ENCODE measurements at places on chromosomes 11 and 22.
A peak's percentile ranks its signal among the peaks of the same experiment; 100 is the strongest.

- no peak for DNase-seq
These were observed 54.2 kb downstream of the CLPB start for GRCh38 chr11:72380132-72380503.

GRCh38 chr11:64316672-64317324, 561 bp downstream of the TRMT112 start:
- DNase-seq = peak; percentile 52

DNA sequence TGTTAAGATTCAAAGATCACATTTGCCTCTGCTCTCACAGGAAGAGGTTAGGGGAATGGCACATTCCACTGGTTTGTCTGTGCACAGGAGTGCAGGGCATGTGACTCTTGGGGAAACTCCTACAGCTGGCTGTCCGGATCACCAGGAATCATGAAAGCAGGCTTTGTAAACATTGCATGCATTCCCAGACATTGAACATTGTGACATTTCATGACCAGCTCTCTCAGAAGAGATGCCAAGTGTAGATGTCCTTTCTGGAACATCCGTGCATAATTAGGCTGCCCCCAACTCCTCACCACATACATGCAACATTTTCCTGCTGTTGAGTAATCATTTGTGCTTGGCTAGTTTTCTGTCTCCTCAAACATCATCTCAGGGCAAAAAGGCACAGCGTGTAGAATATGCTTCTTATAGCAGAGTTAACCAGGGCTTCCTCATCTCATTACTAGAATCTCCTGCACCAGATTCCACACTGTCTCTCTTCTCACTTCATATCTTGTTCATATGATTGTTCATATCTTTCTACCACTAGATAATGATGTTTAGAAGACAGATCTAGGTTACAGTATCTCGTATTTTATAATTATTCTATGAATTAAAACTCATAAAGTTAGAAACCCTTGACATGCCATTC, 694.7 kb downstream of the NTM start:
- DNase-seq = no peak

- no peak for DNase-seq
These were observed 320.7 kb downstream of the LARGE1 start for GRCh38 chr22:33599596-33599995.

- DNase-seq = no peak
These were observed 34.1 kb downstream of the YPEL1 start for GRCh38 chr22:21701384-21701971.

- DNase-seq = no peak
These were observed 3.8 kb downstream of the ACY3 start for GRCh38 chr11:67646535-67647336.

DNA sequence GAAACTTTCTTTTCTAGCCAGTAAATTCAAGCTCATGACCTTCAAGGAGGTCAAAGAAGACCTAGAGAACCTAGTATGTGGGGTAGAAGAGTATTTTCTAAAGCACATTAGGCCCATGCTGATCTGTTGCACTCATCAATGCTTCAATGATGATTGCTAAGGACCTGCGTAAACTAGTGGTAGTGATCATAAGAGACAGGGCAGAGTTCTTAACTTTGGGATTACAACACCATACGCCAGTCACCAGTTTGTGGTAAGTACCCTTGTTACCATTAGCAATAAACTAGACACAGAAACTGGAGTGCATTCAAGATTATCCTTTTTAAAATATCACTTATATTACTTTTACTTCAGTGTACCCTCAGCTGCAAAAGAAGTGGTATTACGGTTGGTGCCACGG, 490.3 kb downstream of the BUD13 start:
- DNase-seq = no peak

- DNase-seq = peak; percentile 25
These were observed 192.9 kb downstream of the INSC start for GRCh38 chr11:15307619-15308024.

- no peak for DNase-seq
These were observed 14.0 kb upstream of the NRGN start for GRCh38 chr11:124725719-124726105.

DNA sequence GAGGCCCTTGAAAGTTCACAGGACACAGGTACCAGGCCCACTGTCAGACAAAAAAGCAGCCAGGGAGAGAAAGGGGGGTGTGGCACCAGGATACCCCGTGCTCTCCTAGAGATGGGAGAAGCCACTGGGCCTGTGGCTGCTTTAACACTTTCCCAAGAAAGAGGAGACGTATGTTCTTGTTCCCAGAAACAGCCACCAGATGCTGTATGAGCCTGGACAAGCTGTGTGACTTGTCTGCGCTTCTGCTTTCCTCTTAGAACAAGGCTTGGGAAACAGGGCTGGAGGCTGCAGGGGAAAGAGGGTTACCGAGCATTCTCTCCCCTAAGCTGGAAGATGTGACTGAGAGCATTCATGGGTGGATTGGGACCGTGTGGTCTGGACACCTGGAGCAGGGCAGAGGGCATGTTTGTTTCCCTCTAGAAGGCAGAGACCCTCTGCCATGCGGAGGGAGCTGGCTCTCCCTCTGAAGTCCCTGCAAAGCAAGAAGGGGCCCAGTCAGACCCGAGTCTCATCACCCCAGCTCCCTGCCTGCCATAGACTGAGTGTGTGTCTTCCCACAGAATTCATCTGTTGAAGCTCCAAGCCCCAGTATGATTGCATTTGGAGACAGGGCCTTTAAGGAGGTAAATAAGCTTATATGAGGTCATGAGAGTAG, 74.1 kb downstream of the TRIM29 start:
- no peak for DNase-seq

DNA sequence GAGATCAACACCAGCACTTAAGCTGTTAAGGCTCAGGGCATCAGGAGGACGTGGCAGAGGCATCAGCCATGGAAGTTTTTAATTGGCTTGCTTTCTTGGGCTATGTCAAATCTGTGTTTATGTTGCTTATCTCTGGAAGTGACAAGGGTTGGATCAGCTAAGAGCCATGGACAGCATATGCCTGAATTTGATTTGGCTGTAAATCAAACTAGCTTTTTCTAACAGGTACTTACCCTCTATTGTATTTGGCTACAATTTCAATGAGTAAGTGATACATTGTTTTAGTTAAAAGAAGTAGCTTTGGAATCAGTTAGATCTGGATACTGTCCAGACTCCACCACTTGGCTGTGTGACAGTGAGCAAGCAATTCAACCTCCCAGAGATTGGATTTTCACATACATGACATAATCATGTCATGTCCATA, 936.6 kb downstream of the OPCML start:
- no peak for DNase-seq

Measured in NCI-H526 (cell line).